ENCODE measurements at places on chromosomes 6 and 20.

DNA sequence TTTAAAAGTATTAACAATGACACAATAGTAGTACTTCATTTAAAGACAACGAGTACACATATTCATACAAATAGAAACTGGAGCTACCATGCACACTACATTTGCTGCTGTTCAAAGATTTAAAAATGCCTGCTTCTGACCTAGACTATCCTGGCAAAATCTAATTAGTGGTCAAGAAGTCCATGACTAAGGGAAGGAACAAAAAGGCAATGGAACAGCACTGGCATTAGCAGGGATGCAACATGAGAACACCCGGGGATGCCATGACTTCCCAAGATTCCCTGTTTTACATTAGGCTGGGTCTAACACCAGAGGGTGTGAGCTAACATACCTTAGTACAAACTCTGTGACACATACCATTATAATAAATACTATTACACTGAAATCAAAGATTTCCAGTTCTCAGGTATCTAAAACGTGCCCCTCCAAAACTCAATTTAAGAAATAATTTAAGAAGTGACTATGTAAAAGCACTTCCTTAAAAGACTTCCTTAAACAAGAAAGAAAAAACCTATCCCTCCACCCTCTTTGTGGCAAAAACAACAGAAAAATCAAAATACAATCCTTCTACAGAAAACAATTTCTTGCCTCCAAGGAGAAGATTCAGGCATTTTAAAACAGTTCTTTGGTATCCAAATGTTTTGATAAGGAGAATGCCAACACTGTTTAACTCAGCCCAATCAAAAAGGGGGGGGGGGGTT lies 25.5 kb downstream of the CHD6 start:
- no peak for DNase-seq

GRCh38 chr6:27771235-27771634 lies 141.0 kb downstream of the OR2B2 start:
- DNase-seq = no peak

- DNase-seq = peak; percentile 66
Observed at GRCh38 chr20:23606652-23607049, 934 bp upstream of the CST9 start.

- no peak for DNase-seq
Observed at GRCh38 chr6:158715330-158716311, 65.8 kb downstream of the SYTL3 start.

DNA sequence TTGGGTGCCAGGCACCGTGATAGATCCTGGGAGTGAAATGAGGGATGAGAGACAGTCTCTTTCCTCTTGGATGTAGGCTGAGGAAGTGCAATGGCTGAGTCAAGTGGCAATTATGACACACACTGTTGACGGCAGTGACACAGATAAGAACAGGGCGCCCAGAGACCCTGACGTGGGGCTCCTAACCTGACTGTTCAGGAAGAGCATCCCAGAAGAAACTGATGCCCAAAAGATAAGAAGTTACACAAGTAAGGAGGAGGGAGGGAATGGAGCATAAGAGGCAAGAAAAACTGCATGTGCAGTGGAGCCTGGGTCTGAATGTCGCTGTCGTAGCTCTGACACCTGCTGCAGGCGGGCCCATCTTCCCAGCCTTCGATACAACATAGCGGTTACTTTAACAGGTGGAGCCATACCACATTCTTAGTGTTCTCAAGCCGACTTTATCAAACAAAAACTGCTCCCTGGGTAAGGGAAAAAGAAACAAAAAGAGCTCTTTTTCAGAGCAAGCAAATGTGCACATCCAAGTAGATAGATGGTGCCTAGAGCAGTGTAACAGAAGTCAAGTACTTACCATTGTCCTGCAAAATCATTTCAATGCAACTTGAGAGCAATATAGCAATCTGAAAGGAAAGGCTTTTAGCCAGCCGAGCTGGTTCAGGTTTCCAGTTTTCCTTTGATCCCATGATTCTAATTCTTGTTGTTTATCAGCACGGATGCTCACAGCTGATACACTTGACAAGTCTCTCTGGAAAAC lies 463.9 kb upstream of the JARID2 start:
- no peak for DNase-seq

DNA sequence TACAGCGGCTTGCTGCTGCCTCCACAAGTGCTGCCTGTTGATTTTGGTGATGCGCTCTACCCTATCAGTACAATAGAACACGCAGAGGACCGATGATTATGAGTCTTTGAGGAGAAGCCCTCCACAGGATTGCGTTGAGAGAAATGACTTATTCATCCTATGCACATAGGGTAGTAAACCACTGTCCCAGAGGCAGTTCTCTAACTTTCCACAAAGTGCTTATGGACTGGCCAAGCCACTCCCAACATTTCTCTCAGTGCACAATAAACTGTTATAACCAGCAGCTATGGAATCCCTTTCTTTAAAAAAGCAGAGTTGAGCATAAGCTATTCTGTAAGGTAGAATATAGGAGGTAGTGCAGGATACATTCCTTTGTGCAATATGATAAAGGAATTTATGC lies 48.2 kb upstream of the REV3L start:
- DNase-seq = no peak

DNA sequence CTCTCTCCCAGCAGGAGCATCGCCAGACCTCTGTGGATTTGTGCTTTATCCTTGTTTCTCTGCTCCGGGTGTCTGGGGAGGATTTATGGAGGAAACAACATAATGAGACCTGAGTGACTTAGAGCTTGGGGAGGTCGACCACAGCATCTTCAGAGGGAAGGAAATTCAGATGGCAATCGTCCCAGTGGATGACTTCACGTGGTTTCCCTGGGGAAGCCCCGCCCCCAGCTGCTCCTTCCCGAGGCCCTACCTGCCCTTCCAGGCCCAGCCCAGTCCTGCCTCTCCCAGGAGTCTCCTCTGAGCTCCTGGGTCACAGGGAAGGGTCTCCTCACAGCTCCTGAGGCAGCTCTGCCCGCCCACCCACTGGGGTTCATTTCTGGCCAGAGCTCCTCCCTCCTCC lies 430.3 kb upstream of the SULF2 start:
- DNase-seq = no peak

GRCh38 chr6:23910420-23910819 lies 215.6 kb upstream of the NRSN1 start:
- DNase-seq = no peak

GRCh38 chr6:122696853-122697252 lies 82.7 kb upstream of the FABP7 start:
- DNase-seq = no peak

GRCh38 chr20:45229264-45230056 lies 8.3 kb downstream of the SEMG2 start:
- DNase-seq = no peak

DNA sequence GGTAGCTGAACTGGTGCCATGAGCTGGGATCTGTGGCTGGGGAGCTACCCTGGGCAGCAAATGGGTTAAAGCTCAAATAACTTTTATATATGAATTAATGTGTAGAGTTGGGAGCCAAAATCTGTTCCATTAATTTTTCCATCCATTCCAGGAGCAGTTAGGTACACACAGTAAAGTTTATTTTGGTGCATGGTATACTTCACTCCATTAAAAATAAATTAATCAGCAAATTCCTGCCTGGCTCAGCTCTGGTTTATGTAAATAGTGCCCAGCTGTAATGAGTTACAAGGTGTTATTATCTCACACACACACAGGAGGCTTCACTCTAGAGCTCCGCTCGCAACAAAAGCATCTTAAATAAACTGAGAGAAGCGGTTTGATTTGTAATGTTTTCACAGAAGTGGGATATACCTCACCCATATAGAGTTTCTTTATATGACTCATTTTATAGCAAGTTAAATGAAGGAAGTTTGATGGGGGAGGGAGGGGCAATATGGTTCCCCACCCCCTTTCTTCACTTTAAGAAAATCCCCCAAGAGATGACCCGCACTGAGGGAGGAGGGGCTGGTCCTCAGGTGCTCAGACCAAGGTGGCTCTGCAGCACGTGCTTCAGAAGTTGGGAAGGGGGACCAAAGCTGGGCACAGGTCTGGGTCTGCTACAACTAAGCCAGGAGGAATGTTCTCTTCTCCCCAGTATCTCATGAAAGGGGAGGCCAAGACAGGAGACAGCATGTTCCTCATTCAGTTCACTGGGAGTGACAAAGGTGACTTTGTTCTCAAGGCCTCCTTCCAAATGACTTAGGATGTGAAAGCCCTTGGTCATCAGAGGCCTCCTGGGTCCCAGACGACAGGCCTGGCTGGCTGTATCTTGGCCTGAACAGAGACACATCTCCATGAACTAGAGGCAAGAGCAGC lies 10.5 kb upstream of the FAM83C start:
- DNase-seq = no peak

DNA sequence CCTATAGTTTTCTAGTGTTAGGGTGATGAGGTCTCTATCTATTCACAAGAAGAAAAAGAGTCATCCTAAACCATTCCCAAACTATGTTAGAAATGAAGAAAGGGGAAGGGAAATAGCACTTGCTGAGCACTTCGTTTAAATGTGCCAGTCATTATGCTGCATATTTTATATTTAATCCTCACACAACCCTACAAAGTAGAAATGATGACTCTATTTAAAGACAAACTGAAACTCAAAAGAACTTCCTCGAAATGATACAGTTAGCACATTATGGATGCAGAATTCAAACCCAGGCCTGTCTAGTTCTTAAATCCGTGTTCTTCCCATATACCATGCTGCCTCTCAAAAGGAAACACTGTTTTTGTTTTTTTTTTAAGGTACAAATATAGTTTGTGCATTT lies 174.6 kb downstream of the GMPR start:
- no peak for DNase-seq

DNA sequence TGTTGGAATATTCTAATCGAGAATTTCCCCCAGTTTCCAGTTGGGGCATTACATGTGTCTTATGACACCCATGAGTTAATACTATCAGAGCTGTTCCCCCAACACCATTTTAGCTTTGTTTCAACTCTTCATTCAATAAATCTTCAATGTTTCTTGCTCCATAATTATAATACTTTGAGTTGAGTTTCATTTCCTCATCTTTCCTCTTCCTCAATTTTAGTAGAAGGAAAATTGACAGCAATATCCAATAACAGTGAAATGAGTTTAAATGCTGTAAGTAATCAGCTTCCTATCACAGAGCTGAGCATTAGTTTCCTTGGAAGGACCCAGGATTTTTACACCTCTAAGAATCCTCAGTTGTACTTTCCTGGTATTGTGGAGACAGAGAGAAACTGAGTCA lies 1.0 kb upstream of the STMND1 start:
- DNase-seq = no peak

GRCh38 chr6:157981395-157982101 lies at the start of gene SYNJ2:
Gene SYNJ2, plus strand, starts transcription at chr6:157981863. Its CDS starts 99 bp downstream, at chr6:157981962.
- peak; percentile 57 for DNase-seq

DNA sequence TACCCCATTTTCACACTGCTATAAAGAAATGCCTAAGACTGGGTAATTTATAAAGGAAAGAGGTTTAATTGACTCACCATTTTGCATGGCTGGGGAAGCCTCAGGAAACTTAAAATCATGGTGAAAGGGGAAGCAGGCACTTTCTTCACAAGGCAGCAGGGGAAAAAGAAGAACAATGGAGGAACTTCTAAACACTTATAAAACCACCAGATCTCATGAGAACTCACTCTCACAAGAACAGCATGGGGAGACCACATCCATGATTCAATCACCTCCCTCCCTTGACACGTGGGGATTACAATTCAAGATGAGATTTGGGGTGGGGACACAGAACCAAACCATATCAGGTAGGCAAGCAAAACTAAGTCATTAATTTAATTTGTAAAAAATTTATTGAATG lies 343.2 kb downstream of the FRK start:
- no peak for DNase-seq

GRCh38 chr6:149852180-149852579 lies 12.0 kb downstream of the LRP11 start:
- no peak for DNase-seq

DNA sequence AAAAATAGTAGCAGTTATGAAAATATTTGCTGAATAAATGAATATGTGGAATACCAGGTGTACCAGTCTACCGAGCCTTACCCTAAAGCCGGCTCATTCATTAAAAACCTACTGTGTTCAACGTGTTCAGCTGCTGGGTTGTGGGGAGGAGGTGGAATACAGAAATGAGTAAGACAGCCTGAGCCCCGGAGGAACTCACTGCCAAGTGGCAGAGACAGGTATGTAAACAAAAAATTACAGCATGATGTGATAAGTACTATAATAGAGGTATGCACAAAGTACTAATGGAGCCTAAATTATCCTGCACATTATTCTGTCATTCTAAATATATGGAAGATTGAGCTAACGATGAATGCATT lies 6.8 kb upstream of the ADTRP start:
- DNase-seq = no peak

GRCh38 chr6:27492631-27493190 lies 19.8 kb upstream of the ZNF184 start:
- no peak for DNase-seq

DNA sequence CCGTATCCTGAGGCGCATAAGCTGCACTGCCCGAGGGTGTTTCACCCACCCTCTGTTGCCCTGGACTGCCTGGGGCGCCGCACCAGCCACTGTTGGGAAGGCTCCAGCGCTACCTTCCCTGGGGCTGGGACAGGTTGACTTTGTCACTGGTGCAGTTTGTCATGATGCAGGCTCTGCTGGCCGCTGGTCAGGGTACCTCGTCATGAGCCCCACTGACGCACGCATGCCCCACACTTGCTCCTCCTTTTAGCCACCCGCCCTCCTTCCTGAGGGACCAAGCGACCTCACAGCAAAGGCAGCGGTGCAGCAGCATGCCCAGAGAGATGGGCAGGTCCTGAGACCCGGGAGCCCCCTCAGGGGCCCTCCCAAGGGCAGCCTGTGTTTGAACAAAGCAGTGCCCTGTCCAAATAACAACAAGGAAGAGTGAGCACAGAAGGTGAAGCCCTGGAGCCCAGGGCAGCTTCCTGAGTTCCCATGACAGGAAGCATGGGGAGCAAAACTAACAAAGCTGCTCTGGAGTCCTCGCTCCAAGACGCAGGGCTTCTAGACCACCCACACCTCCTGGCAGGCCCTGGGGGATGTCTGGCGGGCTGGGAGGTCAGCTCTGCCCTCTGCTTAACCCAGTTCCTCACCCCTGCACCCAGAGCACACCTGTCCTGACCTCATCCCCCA lies 50.1 kb upstream of the SMOC2 start:
- DNase-seq = no peak

DNA sequence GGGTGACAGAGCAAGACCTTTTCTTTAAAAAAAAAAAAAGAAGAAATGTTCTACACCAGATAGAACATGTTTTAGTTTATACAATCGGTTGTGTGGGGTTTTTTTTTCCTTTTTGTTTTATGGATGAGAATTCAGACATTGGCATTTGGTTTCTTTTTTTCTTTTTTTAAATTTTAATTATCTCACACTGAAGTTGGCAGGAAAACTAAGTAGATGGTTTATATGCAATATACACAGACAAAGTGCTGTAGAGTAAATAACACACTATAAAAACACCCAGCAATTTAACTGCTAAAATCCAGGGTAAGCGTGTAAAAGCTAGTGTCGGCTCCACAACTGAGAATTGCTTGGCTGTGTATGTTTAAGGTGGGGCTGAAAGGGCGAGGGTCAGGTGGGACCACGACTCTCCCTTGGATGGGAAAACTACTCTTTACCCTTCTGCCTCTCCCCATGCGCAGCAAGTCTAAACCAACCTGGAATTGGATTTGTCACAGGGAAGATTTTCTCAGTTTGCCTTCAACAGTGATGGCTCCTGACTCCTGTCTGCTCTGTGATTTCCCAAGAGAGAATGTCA lies 147.1 kb upstream of the MARCKS start:
- DNase-seq = no peak
